Kidney capillary endothelial cell (primary cell): ENCODE measurements at places on chromosomes 2 and 18.

- DNase-seq = no peak
Observed at GRCh38 chr2:210859314-210859713, 302.9 kb downstream of the CPS1 start.

GRCh38 chr2:222797261-222797660 is 63.6 kb upstream of the ACSL3 start:
- DNase-seq = no peak

DNA sequence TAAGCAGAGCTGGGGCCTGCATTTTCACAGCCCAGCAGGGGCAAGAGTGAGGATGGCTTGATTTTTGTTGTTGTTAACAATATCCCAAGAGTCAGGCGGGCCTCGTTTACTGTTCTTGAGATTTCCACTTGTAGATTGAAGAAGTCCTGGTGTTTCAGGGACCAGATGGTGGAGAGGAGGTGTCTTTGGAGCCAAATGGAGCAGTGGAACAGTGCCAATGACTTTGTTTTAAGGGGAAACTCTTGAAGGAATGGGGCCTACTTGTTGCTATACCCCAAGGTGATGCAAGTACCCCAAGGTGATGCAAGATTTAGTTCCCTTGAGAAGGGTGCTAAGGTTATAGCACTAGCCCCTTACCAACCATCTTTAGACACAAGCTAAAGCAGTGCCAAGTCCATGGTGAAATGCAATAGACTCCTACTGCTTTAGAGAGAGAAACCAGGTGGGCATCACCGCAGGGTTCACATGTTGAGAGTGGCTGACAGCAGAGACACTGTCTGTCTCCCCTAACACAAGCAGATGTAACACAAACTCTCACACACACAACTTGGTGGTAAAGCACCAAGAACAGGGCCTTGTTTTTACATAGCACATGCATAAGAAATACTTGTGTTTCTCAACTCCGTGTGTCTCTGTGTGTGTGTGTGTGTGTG is 44.0 kb downstream of the HK2 start:
- DNase-seq = no peak

DNA sequence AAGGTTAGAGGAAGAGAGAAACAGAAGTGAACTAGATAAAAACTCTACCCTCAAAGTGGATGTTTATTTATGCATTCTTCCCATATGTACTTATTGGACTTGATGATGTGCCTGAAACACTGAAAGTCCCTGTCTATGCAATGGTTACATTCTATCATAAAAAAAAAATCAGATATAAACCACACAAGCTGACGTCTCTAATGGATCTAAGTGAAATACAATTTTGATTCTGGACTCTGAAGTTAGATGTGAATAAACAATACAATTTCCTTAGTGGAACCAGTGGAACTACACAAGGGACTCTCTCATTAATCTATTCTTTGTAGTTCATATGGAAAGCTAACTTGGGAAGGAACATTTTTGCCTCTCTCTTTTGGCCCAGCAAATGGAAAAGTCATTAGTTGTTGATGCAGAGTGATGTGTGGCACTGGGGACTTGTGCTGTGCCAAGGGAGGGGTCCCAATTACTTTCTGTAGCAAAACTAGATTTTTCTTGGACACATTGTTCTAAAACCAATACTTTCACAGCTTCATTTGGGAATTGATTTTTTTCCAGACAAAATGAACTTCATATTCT is 376.8 kb downstream of the TRIB2 start:
- no peak for DNase-seq

DNA sequence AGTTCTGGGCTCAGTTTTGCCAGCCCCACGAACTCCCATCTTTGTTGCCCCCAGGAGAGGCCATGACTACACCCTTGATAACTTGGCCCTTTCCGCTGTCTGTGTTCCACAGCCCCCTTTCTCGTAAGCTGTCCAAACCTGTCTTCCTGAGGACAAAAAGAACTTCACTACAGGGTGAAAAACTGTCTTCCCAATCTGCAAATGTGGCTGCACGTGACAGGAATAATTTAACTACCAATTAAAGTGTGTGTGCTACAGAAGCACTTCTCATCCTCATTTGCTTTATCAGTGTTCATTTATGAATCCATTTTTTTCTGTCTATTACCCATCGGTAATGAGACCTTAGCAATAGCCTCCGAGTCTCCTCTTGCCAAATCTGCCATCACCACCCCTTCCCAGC is 9.1 kb upstream of the ALPK2 start:
- no peak for DNase-seq

- DNase-seq = no peak
Observed at GRCh38 chr2:98376996-98377395, 30.7 kb downstream of the CNGA3 start.

DNA sequence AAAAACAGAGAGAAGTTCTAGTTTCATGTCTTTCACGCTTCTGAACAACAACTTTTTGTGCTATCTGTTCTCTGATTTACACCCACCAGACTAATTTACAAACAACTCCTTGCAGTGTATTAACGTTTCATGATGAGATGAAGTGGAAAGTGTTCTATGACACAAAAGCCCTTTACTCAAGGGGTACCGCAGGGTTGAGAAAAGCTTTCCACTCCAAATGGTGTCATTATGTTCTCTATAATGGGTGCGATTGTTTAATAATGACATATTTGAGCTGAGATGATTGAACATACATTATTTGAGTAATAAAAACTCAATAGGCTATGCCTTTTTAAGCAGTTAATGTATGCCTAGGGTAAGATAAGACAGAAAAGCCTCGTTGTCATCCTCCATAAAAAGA is 76.3 kb downstream of the ACTR3 start:
- DNase-seq = no peak

GRCh38 chr18:36179562-36180355 is 7.5 kb upstream of the MOCOS start:
- no peak for DNase-seq

DNA sequence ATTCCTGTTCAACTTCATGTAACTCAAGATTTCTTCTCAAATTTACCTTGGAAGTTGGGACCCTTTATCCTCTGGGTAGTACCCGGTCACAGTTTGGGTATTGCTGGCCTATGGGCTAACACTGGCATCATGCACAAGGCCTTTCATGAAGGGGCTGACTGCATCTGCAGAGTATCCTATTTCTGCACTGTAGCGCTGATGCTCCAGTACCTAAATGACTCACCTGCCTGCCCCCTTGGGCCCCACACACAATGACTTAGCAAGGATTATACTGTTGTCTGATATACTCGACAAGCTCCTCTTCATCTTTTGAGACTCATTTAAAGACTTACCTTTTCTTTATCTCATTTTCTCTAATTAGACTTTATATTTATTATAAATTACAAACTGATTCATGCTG is 39.9 kb downstream of the DNAH6 start:
- DNase-seq = no peak

GRCh38 chr2:203470371-203470770 is 64.7 kb downstream of the RAPH1 start:
- DNase-seq = no peak

- DNase-seq = no peak
Observed at GRCh38 chr2:169462896-169463695, 16.2 kb upstream of the BBS5 start.

GRCh38 chr2:26438926-26439325 is 37.2 kb downstream of the DRC1 start:
- no peak for DNase-seq

- no peak for DNase-seq
Observed at GRCh38 chr18:26689226-26689879, 141.0 kb upstream of the KCTD1 start.
